ENCODE measurements at places on chromosomes 3 and 15.

DNA sequence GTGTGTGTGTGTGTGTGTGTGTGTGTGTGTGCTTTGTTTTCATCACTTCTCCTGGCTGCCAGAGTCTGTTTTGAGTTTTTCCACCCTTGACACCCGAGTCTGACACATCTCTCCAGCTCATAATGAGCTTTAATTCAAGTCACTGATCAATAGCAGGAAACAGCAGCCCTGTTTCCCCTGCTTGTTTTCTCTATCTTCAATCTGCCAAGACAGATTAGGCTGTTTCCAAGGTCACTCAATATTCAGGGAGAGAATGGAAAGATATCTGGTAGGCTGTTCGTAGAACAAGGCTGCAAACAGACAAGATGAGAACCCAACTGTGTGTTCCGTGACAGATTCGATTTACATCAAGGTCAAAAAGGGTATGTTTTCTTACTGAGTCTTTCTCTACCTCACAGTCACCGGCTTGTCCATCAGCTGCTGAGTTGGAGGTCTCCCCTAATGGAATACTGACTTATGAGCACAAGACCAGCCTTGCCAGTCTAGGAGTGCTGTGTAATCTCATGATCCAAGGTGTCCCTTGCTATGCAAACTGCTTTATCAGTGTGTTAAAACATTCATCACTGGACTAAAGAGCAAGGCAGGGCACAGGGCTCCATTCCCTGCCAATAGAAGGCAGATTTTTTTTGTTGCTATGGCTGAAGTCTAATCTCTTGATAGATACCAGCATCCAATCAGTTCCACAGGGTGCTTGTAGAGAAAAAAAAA is 187.9 kb upstream of the LMCD1 start:
- DNase-seq = no peak

DNA sequence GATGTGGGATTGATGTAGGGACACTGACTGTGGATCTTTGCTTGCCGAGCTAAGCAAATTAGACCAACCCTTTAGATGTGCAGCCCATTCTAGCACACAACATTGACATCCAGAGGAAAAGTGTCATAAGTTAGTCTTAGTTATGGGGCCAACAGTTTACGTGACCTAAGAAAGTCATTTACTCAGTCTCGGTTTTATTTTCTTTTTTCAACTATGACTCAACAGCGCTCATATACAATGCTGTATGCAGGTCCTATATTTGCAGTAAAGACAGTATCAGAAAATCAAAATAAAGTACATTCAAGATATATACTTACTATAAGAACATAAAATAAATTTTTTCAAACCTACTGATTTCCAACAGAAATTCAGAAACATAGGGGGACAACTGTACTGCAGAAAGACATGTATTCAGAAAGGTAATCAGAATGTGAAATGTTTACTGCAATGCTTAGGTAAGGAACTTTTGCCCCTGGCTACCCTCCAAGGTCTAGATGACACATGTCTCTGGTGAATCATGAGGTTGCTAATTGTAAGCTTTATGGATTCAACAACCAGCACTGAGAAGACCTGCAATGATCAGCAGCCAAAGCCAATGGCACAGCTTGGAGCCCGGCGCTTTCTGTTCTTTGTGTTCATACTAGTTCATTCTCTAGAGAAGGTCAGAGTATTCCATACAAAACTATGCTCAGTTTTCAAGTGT is 317.5 kb upstream of the CNTN6 start:
- peak; percentile 4 for DNase-seq

- DNase-seq = no peak
Observed at GRCh38 chr15:41494922-41495735, 1.5 kb downstream of the ITPKA start.

- DNase-seq = no peak
Observed at GRCh38 chr15:101086394-101087171, 165.3 kb downstream of the CHSY1 start.

GRCh38 chr3:10397879-10398278 is 77.0 kb upstream of the SEC13 start:
- no peak for DNase-seq

DNA sequence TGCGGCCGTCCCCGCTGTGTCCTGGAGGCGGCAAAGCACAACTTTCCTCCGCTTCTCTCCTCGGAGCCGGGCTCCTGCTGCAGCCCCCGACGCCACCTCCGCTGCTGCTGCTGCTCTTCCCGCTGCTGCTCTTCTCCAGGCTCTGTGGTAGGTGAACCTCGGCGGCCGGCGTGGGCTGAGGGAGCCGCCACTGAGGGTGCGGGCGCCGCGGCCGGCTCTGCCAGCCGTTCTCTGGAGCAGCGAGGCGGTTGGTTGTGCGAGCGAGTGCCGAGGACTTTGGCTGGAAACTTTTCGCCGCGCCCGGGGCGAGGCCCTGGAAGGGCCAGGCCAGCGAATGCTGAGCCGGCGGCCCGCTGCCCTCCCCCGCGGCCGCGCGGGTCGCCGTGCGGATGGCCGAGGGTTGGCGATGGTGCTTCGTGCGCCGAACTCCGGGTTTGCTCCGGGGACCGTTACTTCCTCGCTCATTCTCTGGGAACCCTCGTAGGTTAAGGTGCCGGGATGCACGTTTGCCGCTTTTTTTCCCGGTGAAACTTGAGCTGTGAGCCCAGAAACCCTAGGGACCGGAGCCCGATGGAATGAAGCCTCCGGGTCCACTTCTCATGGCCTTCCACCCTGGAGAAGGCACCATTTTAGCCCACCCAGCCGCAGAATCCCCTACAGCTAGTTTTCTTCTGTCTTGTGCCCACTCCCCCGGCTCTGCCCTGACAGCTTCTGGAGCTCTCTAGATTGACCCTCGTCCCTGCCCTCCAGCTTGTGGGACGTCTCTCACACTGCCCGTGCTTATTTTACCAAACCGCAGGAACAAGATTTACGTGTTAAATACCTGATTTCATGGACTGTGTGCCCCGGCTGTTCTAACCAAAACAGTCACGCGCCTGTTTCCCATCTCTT is 660 bp downstream of the NECTIN3 start:
- no peak for DNase-seq

GRCh38 chr15:50854601-50855490 is 53.6 kb upstream of the AP4E1 start:
- peak; percentile 19 for DNase-seq

GRCh38 chr3:114405202-114405990 is 111.6 kb downstream of the TIGIT start:
- DNase-seq = no peak

DNA sequence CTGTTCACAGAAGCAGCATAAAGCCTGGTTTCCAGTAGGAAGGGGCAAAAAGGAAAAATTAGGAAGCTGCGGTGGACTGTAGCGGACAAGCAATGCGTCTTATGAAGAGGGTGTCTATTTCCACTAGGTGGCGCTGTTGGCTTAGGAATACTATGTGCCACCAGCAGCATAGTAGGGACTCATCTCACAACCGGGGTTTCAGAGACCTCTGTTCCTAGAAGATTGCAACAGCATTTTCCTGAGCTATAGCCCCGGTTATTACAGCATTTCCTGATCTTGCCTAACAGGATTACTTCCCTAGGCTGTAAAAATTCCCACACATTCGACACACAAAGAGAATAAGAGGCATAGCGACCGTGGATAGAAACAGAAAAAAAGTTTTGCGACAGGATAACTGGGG is 683.0 kb downstream of the TBL1XR1 start:
- no peak for DNase-seq

DNA sequence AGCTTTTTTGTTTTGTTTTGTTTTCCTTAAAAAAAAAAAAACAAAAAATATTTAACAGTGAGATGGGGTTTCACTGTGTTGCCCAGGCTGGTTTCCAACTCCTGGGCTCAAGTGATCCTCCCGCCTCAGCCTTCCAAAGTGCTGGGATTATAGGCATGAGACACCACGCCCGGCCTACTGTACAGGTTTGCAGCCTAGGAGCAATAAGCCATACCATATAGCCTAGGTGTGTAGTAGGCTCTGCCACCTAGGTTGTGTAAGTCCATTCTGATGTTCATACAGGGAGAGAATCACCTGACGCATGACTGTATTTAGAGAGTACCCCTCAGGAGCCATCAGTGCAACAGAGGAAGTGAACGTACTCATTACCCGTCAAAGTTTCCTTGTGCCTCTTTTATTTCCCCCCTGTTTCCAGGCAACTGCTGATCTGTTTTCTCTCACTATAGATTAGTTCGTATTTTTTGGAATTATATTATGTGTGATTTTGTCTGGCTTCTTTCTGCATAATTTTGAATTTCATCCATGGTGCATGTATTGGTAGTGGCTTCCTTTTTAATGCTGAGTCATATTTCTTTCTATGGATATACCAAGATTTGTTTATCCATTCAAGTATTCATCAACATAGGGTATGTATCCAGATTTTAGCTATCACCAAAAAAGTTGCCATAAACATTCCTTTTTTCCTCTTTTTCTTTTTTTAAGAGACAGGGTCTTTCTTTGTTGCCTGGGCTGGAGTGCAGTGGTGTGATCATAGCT is 9.9 kb downstream of the ACAD9 start:
- no peak for DNase-seq

DNA sequence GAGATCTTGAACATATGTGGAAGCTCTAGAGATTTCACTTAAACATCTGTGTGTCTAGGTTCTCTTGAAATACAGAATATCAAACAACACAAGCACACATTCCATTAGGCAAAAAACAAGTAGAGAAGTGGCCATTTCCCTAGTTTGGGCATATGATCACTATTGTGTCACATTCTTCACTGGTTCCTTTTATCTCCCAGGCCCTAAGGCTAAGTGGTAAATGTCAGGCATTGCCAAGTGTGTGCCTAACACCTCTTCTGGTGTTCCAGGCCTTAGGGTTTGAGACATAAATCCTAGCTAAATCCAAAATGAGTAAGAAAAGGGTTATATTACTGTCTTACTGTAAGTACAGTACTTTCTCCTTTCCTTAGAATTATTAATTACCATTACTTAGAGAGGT is 880.1 kb downstream of the PDCD6IP start:
- no peak for DNase-seq

- no peak for DNase-seq
Observed at GRCh38 chr3:31353166-31353565, 179.6 kb upstream of the STT3B start.

DNA sequence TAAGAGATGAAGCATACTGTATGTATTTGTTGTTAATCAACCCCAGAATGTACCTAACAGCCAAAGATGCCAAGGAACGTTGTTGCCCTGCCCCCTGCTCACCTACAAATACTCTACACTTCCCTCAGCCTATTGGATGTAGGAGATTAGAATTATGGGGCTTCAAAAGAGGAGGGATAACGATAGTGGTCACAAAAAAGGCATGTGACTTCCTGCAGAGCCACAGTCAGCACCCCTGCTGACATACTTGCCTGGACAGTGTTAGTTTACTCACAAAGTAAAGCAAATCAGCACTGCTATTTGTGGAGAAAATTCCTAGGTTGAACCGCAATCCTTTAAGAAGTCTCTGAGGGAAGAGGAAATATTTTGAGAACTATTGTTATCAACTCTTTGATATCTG is 37.9 kb downstream of the PARP15 start:
- no peak for DNase-seq

GRCh38 chr3:162171970-162172369 is 675.4 kb downstream of the OTOL1 start:
- no peak for DNase-seq

DNA sequence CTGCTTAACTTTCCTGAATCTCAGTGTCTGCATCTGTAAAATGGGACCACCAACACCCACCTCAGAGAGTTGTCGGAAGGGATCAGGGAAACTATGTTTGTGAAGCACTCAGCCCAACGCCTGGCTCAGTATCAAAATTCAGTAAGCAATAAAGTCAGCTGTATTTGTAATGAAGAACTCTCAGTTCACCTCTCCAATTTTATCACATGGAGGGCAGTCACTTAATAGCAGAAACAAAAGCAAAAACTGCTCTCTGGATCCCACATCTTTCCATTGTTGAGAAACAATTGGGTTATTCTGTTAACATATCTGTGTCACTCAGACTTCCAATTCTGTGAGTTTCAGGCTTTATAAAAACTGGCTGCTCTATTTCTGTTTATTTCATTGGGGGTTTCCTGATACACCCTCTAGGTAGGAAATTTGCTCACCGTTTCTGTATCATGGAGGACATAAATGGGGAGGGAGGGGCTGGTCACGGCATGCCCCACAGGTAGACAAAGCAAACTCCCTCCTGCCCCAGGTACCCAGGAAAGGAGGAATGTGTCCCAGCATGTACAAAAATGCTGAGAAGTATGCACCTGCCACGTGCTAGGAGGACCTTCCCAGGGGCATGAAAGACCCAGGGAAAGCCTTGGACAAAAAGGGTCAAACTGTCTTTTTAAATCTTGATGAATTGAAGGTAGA is 81.4 kb upstream of the LMOD3 start:
- no peak for DNase-seq

- DNase-seq = no peak
Observed at GRCh38 chr15:42404461-42405235, 45.3 kb downstream of the CAPN3 start.

- DNase-seq = no peak
Observed at GRCh38 chr15:95973566-95974256, 356.8 kb upstream of the NR2F2 start.

DNA sequence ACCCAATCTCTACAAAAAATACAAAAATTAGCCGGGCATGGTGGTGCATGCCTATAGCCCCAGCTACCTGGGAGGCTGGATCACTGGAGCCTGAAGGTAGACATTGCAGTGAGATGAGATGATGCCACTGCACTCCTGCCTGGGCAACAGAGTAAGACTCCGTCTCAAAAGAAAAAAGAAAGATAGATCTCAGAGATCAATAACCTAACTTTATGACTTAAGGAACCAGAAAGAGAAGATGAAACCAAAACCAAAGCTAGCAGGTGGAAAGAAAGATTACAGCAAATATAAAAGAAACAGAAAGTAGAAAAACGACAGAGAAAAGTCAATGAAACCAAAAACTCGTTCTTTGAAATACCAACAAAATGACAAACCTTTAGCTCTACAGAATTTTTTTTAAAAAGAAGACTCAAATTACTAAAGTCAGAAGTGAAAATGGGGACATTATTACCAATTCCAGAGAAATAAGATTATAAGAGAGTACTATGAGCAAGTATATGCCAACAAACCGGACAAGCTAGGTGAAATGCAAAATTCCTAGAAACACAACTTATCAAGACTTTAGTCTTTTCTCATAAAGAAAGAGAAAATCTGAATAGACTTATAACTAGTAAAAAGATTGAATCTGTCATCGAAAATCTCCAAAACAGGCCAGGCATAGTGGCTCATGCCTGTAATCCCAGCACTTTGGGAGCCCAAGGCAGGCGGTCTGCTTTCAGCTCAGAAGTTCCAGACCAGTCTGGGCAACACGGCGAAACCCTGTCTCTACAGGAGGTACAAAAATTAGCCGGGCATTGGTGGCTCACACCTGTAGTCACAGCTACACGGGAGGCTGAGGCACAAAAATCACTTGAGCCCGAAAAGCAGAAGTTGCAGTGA is 35.0 kb downstream of the ACAP2 start:
- DNase-seq = no peak

- no peak for DNase-seq
Observed at GRCh38 chr15:49124371-49124770, 31.0 kb downstream of the COPS2 start.

GRCh38 chr15:72758182-72758581 is 25.4 kb downstream of the ADPGK start:
- DNase-seq = peak; percentile 76

GRCh38 chr3:179646177-179646576 is 6.7 kb upstream of the USP13 start:
- no peak for DNase-seq

GRCh38 chr3:149145974-149146373 is 16.5 kb downstream of the HPS3 start:
- DNase-seq = no peak

- no peak for DNase-seq
Observed at GRCh38 chr15:101158166-101159095, 93.4 kb downstream of the CHSY1 start.
